Cortex of kidney (tissue), 1 donor: ENCODE measurements at places on chromosomes 5 and 9.

GRCh38 chr9:3578786-3579185 is 53.0 kb upstream of the RFX3 start:
- DNase-seq: no peak

DNA sequence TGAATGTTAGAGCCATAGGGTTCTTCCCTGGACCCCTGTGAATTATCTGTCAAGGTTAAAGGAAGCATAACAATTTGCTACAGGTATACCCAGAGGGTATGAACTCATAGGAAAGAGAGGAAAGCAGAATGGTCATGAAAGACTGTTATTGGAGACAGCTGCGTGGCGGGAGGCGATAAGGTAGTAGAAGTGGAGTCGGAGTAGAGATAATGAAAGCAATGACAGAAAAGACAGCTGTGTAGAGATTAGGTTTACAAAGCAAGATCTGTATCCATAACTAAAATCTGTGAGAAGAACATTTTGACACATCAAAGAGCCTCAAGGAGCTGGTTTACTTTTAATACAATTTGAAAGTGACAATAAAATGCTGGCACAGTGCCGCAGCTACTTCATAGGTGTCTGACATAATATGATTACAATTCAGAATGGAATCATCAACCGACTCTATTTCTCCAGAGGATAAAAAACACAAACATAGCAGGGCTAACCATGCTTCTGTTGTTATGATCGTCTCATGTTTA is 603.9 kb downstream of the CDH12 start:
- DNase-seq: no peak

GRCh38 chr9:88011005-88011766 is 36.9 kb upstream of the CDK20 start:
- DNase-seq: no peak

DNA sequence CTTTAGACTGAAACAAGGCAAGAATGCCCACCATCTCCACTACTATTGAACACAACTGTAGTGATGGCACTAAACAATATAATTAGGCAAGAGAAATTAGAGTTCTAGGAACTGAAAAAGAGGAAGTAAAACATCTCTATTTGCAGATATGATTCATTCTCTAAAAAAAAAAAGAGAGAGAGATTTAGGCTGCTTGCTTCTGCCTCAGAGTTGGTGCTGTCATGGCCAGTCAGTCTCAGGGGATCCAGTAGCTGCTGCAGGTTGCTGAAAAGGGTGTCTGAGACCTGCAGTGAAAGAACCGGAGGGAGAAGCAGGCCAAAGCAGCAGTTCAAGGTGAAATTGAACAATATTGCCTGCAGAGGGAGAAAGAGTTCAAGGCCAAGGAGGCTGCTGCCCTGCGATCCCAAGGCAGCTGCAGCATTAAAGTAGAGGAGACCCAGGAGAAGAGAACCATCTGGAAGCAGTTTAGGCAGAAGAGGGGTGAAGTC is 72.5 kb downstream of the AP3B1 start:
- DNase-seq: no peak

DNA sequence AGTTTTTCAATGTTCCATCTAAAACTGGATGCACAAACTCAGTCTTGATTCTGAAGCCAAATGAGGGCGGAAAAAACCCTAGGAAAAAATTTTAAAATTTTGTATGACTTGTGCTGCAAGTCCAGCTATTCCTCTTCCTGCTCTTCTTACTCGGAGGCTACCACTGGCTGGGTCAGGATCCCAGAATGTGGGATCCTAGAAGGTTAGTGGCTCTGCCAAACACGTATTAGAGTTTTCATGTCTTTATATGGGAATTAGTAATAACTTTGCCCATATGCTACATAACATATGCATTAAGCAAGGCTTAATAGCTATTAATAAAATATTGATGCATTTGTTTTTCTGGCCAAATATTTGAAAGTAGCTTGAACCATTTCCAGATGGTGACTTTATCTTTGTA is 458.3 kb downstream of the AGTPBP1 start:
- DNase-seq: no peak

DNA sequence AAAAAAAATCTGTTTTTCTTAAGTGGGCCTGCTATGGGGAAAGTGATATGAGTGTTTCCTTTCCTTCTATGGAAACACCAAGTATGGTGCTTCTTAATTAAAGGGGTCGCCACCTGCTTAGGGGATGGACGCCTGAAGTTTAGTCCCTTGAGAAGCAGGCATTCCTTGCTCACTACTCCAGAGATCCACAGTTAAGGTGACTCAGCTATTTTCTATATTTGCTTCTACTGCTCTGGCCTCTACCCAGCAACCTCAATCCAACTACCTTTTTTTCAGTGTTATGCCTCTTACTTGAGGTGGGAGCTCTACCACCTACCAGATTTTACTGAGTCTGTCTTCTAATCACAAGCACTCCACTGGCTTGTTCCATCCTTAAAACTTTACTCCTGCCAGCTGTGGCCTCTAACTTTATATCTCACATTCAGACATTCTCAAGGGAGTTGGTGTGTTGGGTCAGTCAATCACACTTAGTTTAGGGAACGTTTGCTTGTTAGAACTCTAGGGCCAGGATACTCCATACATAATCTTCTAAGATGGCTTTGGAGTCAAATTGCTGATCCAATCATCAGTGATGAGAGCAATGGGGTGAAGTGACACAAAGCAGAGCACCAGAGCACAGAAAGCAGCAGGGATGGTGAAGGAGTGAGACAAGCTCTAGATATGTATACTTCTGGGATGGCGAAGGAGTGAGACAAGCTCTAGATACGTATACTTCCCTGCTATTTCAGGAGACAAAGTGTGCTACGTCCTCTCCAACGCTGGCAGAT is 708.1 kb downstream of the EFNA5 start:
- no peak for DNase-seq

DNA sequence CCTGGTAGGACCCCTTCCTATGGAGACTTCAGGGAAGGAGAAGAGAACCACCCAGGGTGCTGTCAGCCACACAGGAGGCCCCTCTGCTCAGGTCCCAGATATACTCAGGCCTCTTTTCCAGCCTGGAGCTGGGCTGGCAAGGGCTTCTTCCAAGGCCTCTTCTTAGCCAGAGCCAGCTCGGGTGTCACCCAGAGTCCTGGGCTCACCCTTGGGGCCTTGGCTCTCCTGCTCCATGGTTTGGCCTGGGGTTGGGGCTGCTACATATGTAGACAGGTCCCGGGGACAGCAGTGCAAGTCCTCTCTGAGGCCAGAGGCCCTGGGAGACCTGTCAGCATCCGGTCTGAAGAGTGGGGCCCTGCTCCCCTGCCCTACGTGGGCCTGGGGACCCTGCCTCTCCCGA is 22.8 kb downstream of the PAEP start:
- no peak for DNase-seq

GRCh38 chr5:156963125-156963524 is at the start of gene TIMD4:
TIMD4 (minus strand) TSS chr5:156963226; CDS start chr5:156963198, 28 bp downstream.
- no peak for DNase-seq

DNA sequence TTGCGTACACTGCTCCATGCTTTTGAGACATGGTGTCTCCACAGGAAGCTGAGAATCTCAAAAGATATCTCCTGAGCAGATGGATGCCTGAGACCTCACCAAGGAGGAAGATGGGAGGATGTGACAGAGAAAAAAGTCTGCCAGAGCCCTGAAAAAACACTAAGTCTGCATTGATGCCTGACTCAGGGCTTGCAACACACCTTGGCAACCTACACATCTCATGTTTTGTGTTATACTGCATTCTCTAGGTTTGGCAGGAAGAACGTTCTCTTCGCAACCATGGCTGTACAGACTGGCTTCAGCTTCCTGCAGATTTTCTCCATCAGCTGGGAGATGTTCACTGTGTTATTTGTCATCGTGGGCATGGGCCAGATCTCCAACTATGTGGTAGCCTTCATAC is 19.2 kb downstream of the SLC22A4 start:
- no peak for DNase-seq

- DNase-seq: no peak
Measured at GRCh38 chr9:33014665-33015014, 10.4 kb upstream of the DNAJA1 start.

GRCh38 chr5:56269216-56269927 is 36.2 kb upstream of the ANKRD55 start:
- no peak for DNase-seq

DNA sequence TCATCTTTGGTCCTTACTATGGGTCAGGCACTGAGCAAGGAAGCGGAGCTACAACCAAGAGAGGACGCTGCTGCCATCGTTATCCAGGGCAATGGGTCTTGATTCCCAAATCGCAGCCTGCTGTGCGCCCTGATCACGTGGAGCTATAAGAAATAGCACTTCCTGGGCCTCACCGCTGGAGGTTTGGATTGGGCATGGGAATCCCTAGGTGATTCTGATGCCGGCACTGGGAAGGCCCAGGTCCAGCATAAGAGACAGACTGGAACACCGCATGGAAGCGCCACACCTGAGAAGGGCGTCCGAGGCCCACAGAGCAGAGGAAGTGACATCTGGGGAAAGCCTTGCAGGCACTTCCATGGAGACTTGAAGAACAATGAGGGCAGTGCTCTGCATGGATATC is 3.0 kb downstream of the IL17B start:
- no peak for DNase-seq

- DNase-seq: no peak
Measured at GRCh38 chr5:116359592-116359991, 215.0 kb downstream of the SEMA6A start.
